ENCODE measurements at places on chromosomes 1 and 21. TPM values are rescaled to one million over a fixed set of nuclear protein-coding genes. Genes with fewer than 3 reads are reported as not detected.

- DNase-seq, result no peak
Measured at GRCh38 chr1:6243993-6244392, at the start of gene HES3. TSS of gene HES3 (plus strand) at chr1:6244179. CDS start at chr1:6244366, 187 bp downstream.

DNA sequence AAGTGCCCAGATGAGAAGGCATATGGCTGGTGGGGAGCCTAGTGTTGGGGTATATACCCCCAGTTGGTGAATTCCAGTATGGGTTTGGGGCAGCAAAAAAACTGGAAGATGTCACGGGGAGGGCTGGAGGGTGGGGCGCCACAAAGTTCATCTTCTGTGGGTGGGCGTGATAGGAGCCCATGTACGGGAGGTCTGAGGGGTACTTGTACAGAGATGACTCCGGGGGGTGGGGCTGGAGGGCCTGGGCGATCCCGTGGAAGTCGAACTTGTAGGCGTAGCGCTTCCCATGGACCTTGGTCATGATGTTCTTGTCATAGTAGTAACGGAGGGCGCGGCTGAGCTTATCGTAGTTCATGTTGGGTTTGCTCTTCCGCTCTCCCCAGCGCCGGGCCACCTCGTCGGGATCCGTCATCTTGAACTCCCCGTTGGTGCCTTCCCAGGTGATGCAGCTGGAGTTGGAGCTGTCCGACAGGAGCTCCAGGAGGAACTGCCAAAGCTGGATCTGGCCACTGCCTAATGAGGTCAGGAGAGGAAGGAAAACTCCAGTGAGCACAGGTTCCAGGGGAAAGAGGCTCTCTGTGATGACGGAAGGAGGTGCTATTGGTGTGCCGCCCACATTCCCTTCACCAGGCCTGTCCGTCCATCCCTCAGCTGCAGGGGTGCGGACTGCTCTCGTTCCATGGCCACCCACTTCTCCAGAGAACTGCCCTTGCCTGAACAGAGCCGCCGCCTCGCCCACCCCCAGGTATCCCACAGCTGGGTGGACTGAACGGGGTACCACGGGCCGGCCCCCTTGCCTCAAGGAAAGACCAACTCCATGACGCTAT lies 114.7 kb downstream of the ERG start:
- no peak for DNase-seq

DNA sequence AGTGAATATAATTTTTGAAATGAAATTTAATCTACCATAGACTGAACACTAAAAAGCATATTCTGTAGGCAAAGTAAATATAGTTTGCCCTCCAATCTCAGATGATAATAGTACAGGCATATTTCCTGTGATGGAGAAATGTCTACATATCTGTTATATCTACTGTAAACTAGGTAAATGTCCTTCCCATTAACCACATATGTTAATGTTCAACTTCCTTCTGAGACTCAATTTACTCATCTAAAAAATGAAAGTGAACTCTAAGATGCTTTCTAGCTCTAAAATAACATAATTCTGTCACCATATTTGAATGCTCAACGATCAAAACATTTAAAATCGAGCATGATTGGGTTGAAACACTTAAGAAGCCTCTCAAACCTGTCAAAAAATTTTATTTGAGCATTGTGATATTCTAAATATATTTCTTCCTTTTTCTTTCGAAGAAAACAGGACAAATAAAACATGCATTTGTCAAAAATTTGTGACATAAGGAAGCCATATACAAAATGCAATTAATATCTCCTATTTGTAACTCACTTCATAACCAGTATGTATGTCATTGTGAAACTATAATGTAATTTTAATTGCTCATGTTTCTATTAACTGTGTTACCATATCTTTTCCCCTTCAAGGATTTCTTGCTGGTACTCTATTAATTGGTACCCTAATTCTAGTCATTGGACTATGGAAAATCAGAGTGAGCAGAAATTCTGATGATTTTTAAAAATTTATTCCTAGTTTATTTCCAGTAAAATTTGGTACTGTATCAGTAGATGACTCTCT lies 34.2 kb downstream of the CD55 start:
- no peak for DNase-seq

GRCh38 chr1:209710093-209710492 lies 5.4 kb downstream of the HSD11B1 start:
- DNase-seq, result no peak

GRCh38 chr1:168626326-168626725 lies 49.9 kb downstream of the XCL1 start:
- no peak for DNase-seq

DNA sequence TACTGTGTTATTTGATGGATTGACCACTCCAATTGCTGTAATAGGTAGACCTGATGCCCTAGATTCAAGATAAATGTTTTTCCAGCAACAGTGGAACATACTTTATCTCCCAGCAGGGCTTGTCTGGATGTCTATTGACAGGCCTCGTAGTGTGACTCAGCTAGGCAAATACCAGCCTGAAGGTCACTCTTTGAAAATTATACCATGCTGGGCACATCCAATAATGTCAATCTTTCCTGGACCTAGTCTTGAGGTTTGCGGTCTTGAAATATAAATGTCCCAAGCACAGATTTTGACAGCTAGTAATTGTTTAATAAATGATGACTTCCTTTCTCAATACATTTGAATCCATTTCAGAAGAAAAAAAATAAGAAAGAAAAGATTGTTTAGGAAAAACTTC lies 1138.0 kb upstream of the TMPRSS15 start:
- no peak for DNase-seq

- no peak for DNase-seq
Measured at GRCh38 chr1:169089776-169090175, 16.7 kb upstream of the ATP1B1 start.

DNA sequence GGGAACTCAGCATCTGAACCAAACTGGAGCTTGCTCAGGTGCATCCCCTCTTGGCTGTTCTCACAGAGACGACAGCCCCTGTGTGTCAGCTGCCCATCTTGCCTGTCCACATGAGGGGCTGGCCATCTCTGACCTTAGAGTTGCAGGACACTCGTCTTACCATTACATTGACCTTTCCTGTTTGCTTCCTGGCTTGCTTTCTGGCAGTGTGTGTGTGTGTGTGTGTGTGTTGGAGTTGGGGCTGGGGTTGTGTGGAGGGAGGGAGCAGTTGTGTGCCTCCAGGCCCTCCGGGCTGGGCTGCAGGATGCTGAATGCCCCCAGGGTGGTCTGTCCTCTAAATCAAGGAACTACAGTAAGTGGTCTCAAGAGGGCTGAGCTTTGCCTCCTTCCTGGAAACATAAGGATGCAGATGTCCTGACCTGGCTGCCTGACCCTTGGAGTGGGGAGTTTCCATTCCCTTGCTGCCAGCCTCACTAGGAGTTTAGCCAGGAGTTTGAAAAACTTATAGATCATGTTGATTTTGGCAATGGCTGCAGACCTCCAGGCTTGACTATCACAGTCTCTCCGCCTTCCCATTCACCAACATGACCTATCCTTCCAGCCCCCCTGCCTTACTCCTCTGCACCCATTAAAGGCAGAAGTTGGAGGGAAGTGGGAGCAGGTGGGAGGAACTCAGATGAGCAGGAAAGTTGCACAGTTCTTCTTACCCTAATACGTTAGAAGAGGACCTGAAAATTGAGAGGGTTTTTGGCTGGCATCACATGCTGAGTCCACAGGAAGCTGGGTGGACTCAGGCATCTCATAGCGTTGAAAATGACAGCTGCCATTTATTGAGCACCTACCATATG lies 19.0 kb downstream of the RASSF5 start:
- no peak for DNase-seq

- no peak for DNase-seq
Measured at GRCh38 chr21:29320031-29320430, 21.3 kb downstream of the BACH1 start.

- no peak for DNase-seq
Measured at GRCh38 chr1:209546390-209547085, 37.0 kb upstream of the CAMK1G start.

GRCh38 chr1:153357076-153357852 lies 390 bp upstream of the S100A9 start:
- no peak for DNase-seq

The MRAP gene
- total RNA-seq, result not detected

The TOR1AIP1 gene
- 21.7 TPM for total RNA-seq

The BCL2L15 gene
- 0.09 TPM for total RNA-seq

The PGLYRP3 gene
- not detected for total RNA-seq

The MARK1 gene
- total RNA-seq, result not detected

The USP33 gene
- total RNA-seq, result 42.2 TPM

The ALG14 gene
- 8.6 TPM for total RNA-seq

The POLR3C gene
- total RNA-seq, result 46.0 TPM

All from K562 (cell line).